ENCODE measurements at places on chromosomes 12 and 14.

GRCh38 chr12:84910549-84911241, 1.9 kb downstream of the SLC6A15 start:
- ATAC-seq, result no peak

GRCh38 chr12:5051913-5052312, 8.2 kb downstream of the KCNA5 start:
- ATAC-seq, result no peak

DNA sequence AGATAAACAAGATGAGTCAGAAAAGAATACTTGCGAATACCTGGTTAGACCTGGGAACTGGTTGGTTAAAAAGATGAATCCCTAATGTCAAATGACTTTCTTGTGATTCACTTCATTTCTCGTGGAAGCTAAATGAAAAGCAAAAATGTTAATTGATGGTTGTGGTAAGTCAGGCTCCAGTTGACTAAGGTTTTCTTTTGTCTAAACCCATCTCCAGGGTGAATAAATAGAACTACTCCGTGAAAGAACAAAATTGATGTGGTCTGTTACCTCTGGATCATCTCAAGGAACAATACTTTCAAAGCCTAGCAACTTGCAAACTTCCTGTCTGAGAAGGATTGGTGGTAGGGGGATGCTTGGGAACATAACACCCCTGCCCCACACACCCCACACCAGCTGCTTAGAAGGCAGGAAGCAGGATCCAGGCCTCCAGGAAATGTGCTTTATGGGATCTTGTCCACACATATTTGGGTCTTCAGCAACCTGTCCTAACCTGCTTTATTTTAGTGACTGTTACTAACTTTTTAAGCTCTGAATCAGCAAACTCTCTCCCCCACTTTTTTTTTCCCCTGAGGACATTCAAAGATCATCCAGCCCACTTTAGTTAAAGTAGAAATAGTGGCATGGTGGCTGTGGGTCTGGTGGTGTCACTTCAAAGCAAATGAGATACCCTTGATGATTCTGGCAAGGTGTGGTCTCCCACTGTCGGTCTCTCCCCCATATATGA, 60.4 kb upstream of the PTHLH start:
- ATAC-seq, result peak; percentile 64

DNA sequence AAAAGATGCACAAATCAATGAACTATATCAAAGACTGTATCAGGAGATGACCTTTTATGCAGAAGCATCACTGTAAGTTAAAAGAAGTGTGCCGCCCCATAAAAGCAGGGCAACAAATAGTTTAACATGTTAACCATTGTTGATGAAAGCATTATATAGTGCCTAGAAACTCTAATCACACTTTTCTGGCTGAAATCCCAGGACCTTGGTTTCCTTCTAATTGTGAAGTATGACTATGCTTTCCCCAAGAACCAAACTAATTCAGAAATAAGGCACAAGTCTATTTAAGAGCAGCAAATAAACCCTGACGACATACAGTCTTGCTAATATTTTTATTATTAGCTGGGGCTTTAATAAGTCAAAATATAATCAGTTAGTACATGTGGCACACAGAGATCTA, 21.7 kb downstream of the RACGAP1 start:
- no peak for ATAC-seq

DNA sequence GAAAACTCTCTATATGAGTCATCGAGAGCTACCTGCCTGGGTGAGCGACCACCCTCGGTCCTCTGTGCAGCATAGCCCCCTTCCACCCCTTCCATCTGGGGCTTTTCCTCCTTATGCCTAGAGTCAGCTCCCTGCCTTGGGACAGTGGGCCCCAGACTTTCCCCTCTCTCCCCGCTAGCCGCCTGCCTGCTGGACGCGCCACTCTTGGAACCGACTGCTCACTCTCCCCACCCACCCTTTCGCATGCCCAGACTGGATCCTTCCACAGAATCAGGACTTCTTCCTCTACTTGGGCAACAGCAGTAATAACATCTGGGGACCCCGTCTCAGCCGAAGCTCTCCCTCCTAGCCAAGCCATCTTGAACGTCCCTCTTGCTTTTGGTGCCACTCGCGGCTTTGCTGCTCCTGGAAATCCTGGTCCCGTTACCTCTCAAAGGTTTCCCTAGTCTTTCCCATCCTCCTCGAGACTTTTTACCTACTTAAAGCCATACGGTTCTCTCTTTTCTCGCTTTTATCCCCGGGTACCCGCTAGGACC, 671 bp downstream of the ESYT1 start:
- peak; percentile 12 for ATAC-seq

GRCh38 chr12:46377678-46378077, 5.1 kb upstream of the SLC38A2 start:
- no peak for ATAC-seq

GRCh38 chr14:78405079-78405856, 235.1 kb downstream of the NRXN3 start:
- ATAC-seq, result no peak

DNA sequence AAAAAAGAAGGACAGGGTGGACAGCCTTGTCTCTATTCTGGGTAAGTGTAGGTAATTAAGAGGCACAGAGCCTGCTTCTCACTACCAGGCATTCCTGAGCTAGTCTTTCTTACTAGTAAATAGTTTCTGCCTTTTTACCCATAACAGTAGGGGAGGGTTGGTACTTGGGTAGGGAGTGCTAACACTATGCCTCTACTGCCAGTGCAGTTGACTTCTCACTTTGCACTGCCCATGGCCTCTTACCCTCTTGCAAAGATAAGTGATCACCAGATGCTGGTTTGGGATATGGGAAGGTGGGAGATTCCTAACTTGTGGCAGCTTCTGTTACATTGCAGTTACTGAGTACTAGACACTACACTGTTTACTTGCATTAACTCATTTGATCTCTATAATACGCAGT, 11.6 kb downstream of the AHSA1 start:
- ATAC-seq, result no peak

DNA sequence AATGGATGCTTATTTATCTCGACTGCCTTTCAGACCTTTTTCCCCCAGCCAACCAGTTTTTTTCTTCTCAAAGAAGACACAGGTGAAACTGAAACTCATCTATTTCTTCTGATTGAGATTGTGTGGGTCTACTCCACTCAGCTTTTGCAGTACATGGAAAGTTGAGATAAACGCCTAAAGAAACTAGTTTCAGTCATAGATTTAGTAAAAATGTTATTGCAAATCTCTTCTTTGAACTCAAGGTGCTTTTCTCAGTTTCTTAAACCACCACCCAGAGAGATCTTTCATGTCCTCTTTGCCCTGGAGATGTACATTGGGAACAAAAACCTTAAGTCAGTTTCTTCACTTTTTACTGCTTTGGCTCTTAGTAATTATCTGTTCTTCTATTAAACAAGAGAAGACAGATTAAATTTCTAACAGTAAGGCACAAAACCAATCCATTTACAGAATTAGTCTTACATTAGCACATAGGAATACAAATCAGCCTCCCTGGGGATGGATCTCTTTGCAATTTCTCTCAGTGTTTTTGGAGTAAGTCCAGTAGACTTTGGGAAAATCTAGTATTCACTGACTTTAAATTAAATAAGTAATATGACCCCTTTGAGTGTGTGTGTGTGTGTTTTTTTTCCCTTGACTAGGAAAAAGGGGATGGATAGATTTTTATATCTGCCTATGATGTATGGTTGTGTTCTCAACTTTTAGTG, 11.6 kb downstream of the FBXW8 start:
- no peak for ATAC-seq

DNA sequence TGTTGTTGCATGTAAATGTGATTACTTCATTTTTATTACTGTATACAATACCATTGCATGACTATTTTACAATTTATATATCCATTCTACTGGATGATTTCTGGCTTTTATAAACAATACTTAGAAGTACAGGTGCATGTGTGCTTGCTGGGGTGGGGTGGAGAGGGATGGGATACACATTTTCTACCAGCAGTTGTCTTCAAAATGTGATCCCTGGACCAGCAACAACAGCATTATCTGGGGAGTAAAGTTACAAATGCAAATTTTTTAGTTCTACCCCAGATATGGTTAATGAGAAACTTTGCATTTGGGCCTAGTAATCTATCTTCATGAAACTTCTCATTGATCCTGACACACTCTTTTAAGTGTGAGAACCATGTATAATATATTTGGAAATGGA, 905.4 kb upstream of the ATXN7L3B start:
- no peak for ATAC-seq

DNA sequence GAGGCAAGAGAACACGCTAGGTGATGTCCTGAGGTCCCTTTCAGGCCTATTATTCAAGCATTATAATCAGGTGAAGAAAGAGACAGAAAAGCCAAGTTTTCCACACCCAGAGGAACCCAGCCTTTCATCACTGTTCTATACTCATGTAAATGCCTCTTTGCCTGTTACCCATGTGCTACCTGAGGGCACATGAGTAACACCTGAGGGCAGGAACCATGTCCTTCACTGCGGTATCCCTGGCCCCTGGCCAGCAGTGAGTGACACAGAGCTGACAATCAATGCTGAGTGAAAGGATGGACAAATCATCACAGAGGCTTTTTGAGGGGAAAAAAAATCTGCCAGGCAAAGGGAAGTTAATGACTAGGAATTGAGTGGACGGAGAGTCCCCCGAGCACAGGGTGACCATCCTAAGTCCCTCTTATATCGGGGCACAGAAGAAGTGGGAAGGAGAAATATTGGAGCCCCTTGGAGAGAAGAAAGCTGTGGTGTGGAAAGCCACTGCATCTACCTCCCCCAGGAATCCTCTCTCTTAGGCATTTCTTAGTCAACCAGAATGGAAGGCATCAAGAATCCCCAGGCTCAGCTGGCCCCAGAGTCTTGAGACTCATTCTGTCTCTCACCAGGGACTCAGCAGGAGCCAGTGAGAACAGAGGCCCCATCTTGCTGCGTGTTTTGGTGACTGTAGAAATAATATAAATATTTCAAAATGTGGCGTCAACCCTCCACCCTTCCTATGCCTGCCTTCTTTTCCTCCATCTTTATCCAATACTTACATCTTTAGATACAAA, 212.9 kb downstream of the DPF3 start:
- ATAC-seq, result no peak

DNA sequence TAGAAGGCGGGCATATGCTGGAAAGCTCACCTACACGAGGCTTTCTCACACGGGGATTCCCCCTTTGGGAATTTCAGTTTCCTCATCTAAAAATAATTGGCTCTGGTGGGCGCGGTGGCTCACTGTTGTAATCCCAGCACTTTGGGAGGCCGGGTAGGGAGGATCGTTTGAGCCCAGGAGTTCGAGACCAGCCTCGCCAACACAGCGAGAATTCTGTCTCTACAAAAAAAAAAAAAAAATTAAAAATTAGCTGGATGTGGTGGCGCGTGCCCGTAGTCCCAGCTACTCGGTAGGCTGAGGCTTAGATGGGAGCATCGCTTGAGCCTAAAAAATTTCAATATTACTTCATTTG, 400 bp upstream of the NDUFA12 start:
- ATAC-seq, result peak; percentile 16

GRCh38 chr14:50031602-50032313, 84.6 kb downstream of the VCPKMT start:
- no peak for ATAC-seq

DNA sequence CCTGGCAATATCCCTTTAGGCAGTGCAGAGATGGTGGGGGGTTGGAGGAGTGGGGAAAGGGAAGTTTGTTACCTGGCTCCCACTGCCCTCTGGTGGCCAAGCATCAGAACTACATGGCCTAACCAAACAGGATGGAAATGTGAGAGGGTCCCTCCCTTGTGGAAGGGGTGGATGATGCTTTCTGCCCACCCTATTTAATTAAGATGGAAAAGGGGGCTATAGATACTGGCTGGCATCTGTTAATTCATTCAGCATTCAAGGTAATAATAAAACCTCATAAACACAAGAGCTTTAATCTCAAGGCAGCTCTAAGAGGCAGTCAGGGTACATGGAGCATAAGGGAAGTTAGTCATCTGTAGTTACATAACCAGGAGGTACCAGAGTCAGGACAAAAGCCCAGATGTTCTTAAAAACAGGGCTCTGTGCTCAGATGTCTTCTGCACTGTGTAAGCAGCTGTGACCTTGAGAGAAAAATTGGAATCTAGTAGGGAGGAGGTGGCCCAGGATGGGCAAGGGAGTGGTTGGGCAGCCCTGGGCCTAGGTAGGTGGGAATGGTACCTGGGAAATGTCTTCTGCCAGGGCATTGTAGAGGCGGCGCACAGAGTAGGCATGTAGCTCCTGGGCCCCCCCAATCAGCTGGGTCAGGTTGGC, 4.6 kb downstream of the AP1G2 start:
- no peak for ATAC-seq

GRCh38 chr12:72872996-72873395, 600.8 kb downstream of the TRHDE start:
- no peak for ATAC-seq

DNA sequence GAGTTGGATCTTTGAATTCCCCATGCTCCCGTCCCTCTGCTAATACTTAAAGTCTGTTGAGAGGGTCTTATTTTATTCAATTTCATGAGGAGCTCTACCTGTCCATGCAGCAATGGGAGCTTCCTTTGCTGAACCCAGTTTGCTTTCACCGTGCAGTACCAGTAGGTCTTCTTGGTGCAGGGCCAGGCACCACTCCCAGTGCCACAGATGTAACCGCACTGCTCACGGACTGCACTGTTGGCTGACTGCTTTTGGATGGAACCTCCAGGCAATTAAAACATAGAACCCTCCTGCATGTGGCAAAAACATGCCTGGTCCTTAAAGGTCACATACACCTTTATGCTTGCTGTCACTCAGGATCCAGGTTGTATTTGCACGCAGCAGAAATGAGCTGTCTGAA, 9.3 kb upstream of the CABP1 start:
- ATAC-seq, result no peak

GRCh38 chr14:106493962-106494823, 967.8 kb downstream of the TMEM121 start:
- ATAC-seq, result no peak

GRCh38 chr12:67939611-67940010, 49.6 kb upstream of the IFNG-AS1 start:
- ATAC-seq, result no peak

- no peak for ATAC-seq
These were observed 7.6 kb upstream of the SERPINA1 start for GRCh38 chr14:94395888-94396574.

DNA sequence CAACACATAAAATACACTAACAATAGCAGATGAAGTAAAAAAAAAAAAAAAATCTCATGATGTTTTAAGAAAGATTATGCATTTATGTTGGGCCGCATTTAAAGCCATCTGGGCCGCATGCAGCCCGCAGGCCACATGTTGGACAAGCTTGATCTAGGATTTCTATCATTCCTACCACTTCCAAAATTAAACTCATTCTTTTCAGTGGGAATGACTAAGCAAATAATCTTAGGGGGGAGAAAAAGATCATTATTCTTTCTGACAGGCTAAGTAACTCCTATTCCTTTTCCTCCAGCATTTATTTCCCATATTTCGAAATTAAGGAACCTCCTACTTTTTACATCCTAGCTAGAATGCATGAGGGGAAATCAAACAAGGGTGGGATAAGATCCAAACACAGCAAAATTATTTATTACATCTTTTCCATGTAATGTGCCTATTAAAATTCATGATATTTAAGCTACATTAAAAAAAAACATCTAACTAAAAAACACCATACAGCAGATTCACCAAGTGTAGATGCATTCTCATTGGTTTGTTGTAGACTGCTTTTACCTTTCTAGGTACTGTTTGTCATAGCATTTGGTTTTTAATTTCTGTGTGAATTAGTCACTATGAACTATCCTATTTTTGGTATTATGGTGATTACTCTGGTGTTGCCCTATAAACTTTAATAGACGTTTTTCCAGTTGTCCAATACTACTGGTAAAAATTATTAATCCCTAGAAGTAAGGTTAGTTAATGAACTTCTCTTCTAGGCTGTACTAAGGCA, 76.1 kb downstream of the RASSF8 start:
- ATAC-seq, result no peak
